ENCODE measurements at places on chromosomes 6 and 20.

GRCh38 chr6:38415231-38416005 lies 224.3 kb downstream of the BTBD9 start:
- no peak for DNase-seq

GRCh38 chr6:1827984-1828793 lies 218.5 kb downstream of the FOXC1 start:
- DNase-seq, result no peak

DNA sequence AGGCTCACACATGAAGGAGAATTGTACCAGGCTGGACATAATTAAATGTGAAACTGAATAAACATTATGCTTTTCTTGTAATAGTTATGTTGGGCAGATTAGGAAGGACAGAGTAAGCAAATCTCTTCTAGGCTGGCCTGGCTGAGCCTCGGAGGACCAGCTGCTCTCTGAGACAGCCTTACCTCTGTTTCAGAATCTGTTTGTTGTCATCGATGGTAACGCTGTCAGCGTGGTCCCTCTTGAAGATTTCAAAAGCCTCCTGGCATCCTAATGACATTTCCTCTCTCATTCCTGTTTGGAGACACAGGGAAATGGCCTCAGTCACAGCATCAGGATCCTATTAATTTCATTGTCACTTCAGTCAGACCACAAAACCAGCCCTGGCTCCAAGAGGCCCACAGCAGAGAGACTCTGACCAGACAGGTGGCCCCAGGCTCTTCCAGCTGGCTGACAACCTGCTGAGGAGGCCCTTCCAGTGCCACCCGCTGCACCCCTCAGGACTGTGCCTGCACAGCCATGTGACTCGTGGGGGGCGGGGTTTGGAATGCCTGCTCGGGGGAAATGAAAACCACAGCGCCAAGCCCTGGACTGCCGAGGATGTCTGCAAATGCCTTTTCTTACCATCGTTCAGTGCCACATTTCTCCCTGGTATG lies 108.5 kb upstream of the KCNK16 start:
- DNase-seq, result peak; percentile 94

DNA sequence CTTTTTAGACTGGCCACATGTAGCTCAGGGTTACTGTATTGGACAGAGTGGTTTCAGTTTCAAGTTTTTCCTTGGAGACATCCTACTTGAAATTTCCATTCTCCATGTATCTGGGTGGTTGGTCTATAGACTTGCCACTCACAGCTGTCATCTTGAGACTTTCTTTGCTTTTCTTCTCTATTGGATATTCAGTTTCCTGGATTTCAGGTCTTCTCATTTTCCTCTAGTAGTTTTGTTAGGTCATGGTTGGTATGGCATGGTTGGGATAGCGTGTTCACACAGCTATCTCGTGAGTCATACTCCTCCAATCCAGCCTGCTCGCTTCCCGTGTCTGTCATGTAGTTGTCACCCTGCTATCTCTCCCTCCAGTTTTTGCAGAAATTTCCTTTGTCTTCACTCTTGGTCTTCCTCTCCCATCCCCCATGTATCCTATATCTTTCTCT lies 48.3 kb downstream of the PTPN1 start:
- DNase-seq, result no peak

Measured in NCI-H524 (cell line).